ENCODE measurements at places on chromosomes 5 and 9.

GRCh38 chr5:115558388-115558956, 13.9 kb upstream of the FEM1C start:
- no peak for DNase-seq

DNA sequence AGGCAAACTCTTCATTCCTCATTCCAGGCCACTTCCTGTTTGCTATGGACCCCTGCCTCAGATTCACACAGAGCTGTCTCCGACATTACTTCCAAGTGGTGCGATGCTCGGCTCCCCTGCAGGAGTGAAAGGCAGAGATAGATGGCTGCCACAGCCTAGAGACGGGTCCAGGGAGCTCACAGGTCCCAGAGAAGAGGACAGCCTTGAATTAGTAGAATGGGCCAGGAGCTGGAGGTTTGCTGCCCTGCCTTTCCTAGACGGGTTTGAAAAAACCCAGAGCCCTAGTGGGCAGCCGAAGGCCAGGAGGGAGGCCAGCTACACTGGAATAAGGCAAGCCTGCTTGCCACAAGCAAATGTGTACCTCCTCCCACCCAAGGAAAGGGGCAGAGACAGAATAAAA, 1.8 kb downstream of the ANKRD34B start:
- no peak for DNase-seq

DNA sequence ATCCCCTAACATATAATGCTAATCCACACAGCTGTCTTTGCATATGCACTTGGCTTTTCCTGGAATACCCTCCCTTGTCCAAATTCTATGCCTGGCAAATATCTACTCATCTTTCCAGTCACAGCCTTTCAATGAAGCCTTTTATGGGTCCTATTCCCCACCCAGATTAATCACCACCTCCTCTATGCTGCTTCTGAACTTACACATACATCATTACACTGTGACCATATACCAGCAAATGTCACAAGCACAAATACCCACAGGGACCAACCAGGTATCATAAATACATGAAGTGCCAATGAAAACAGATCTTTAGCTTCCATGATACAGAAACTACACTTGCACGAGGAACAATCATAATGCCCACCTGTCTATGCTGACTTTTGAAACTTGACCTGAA, 22.3 kb downstream of the LPAR1 start:
- DNase-seq = no peak

DNA sequence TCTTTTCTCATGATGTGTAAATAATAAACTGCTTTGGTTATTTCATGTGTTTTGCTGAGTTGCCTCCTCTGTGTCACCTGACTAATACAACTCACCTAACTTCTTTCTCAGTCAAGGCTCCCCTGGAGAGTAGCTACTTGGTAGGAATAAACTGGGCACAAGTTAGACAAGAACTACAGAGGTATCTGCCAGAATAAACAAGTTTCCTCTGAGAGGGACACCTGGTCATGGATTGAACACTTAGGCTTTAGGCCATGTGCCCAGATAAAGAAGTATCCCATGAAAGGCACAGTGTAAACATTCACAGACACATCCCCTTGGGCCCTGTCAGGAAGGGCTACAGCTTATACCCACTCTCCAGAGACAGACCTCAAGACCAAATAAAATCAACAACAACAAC, 532.5 kb downstream of the KIF4B start:
- DNase-seq = no peak

GRCh38 chr9:82923092-82923911, 139.6 kb downstream of the RASEF start:
- no peak for DNase-seq

Measured in stimulated activated CD4-positive, alpha-beta T cell treated with anti-CD3 and anti-CD28 coated beads, Interleukin-1b, Interleukin-23, amount 100 ng/mL, for 1 hour (primary cell).